ENCODE measurements at places on chromosomes 4 and X.

GRCh38 chr4:185793716-185794115 is 18.3 kb downstream of the SORBS2 start:
- DNase-seq, result no peak

GRCh38 chrX:126394681-126395080 is 157.9 kb downstream of the DCAF12L1 start:
- DNase-seq, result no peak

GRCh38 chr4:156929386-156930105 is 42.1 kb downstream of the PDGFC start:
- no peak for DNase-seq

DNA sequence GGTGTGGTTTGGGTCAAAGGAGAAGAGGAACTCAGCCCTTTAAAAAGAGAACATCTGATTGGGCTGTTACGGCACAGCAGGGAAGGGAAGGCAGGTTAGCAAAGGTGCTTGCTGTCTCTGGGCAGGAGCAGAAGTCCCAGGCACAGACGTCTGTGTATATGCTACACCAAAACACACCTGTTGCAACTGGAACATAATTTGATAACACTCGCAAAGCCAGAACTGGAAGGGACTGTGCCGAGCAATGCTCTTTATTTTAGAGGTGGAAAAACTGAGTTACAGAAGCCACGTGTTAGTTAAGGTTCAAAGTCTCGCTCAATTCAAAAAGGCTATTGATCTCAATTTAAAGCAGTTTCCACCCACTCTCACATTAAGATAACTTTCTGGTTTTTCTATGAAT is 2.2 kb upstream of the FAM114A1 start:
- no peak for DNase-seq

DNA sequence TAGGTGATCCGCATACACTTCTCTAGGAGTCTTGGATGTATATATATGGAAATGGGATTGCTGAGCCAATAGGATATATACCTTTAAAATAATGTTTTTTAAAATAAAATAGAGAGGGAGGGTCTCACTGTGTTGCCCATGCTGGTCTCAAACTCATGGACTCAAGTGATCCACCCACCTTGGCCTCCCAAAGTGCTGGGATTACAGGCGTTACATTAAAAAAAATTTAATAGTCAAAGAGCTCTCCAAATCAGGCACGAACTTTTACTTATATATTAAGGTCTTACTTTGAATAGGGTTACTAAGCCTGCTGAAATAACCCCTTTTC is 109.0 kb downstream of the GNL3L start:
- no peak for DNase-seq

GRCh38 chr4:109873791-109874514 is 26.0 kb downstream of the LRIT3 start:
- no peak for DNase-seq

DNA sequence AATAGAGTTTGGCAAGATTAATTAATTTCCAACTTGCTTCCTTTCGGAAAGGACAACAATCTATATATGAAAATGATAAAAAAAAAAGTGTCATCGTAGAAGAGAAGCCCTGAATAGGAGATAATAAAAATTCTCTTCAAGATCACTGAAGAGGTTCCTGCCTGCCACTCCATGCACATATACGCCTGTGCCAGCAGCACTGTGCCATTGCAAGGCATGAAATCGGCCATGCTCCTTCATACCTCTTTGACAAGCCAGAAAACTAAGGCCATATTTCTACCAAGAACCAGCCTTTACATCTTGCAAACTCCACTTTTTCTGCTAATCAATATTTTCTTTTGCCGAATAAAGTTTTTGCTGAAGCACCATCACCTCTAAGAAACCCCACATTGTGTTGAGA is 365.5 kb downstream of the CXXC4 start:
- DNase-seq, result no peak

Measured in breast epithelium (tissue), 4 donors.